C1 segment of cervical spinal cord (tissue), 14 donors: ENCODE measurements at places on chromosomes 1 and 21.

DNA sequence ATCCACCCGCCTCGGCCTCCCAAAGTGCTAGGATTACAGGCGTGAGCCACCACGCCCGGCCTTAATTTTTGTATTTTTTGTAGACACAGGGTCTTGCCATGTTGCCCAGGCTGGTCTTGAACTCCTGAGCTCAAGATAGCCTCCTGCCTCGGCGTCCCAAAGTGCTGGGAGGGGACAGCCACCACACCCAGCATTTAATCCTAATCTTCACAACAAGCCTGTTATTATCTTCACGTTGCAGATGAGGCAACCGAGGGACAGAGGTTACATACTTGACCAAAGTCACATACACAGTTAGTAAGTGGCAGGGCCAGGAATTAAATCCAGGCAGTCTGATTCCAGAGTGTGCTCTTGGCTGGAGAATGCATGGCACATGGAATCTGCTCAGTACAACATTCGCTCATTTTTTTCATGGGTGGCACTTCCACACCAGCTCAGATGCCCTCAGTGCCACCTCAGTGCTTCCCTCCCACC is 4.8 kb upstream of the GPR37L1 start:
- no peak for DNase-seq

- no peak for DNase-seq
These were observed 92.6 kb downstream of the NID1 start for GRCh38 chr1:235972311-235972689.

DNA sequence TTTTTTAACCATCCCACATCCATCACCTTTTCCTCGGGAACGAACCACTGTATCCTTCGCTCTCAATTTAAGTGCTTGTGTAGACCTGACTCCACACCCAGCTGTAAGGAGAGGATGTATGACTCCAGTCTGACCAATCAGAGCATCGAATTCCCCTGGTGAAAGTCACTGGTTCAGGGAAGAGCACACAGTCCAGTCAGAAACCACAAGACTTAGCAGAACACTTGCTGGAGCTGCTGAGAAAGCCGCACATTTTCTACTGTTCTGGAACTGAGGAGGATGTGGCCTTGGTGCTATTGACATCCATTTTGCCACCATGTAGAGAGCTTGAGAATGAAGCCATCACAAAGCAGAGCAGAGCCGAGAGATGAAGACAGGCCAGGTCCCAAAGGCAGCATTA is 59.9 kb upstream of the CNN3 start:
- no peak for DNase-seq

DNA sequence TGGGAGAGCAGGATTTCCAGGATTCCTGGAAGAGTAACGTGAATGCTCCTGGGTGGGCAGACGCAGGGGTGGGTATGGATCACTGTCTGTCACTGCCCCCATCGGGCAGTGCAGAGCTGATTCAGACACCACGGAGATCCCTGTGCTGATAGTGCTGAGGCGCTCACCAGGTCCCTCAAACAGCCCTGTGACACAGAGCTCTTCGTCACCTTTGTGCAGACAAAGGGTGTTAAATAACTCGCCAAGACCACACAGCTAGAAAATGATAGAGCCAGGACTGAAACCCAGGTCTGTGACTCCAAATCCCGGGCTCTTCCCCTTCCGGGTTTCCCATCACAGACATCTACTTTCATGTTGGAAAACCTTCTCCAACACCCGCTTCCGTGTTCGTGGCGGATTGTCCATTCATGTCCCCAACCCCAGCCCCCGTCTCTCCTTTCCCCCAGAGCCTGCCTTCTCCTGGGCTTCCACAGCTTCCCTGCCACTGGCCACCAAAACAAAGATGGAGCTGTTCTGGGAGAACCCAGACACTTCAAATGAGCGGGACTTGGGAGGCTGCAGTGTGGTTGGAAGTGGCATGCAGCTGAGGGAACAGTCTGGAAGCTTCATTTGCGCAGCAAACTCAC is 2.6 kb downstream of the EFHD2 start:
- no peak for DNase-seq

GRCh38 chr1:207990876-207991582 is 80.1 kb upstream of the CD34 start:
- no peak for DNase-seq

- DNase-seq, result no peak
These were observed 60.3 kb downstream of the XCL2 start for GRCh38 chr1:168483539-168483938.

DNA sequence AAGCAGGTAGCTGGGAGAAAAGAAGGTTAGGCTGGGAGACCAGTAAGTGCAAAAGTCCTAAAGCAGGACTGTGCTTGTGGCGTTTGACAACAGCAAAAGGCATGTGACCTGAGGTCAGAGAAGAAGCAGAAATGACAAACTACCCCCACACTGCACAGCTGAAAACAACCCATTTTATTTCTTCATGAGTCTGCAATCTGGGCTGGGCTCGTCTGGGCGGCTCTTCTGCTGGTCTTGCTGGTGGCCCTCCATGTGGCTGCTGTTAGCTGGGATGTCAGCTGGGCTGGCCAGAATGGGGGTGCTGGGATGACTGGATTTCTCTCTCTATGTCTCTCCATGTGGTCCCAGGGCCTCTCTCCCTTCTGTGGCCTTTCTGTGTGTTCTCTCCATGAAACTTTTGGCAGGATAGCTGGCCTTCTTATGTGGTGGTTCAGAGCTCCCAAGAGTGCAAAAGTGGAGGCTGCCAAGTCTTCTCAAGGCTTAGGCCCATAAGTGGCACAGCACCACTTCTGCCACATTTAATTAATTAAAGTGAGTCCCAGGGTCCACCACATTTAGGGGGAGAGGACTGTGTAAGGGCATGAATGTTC is 128.6 kb downstream of the RIPK4 start:
- DNase-seq, result no peak

DNA sequence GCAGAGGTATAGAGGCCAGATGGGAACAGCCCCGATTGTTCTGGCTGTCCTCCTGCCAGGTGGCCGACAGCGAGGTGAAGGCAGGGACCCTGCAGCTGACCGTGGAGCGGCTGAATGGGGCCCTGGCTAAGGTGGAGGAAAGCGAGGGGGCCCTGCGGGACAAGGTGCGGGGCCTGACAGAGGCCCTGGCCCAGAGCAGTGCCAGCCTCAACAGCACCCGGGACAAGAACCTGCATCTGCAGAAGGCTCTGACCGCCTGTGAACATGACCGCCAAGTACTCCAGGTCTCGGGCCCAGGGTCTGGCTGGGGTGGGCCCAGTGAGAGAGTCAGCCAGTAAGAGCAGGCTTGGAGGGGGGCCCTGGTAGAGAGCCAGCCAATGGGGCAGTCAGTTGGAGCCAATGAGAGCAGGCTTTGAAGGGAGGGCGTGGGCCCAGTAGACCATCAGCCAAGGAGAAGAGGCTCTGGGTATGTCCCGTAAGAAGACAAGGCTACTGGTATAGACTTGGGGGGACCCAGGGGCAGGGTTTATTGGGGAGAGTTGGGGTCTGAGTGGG is 11.3 kb downstream of the MFAP2 start:
- no peak for DNase-seq

DNA sequence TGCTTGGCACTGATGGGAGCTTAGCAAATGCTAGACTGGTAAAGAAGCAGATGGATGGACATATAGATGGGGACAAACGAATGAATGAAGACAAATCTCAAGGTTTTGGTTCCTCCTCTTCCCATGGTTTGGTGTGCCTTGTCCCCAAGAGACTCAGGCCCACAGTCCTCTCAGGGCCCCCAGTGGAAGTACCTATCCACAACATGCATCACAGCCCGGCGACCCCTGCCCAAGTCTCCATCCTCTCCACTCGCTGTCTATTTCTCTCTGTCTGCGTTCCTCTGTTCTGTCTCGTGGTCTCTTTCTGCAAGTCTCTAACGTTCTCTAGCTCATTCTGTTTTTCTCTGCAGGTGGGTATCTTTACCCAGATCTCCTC is 85.8 kb downstream of the GLIS1 start:
- DNase-seq, result no peak

DNA sequence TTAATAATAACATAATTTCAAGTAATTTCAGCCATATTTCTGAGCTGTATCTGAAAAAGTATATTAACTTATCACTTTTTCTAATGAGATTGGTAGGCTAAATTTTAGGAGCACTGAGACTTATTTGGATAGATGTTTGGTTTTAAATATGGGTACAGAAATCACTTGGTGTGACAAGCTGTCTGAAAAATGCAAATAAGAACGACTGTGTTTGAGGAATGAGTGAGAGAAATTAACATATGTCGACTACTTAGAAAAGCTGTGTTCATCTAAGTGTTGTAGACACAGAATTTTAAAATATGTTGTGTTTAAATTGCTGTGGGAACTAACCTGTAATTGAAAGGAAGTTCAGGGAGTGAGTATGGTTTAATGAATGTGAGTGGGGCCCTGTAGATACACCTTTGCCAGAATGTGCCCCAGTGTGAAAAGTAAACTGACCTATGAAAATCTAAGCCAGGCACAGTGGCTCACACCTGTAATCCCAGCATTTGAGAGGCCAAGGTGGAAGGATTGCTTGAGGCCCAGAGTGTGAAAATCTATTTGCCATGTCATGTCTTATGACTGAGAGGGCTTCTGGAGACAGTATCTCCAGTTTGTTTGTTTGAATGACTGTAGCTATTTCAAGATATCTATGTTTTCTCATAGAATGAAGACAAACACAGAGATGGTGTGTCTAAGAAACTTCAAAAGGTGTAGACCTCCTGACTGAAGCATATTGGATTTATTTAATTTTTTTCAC is 53.8 kb upstream of the LRRC8C start:
- DNase-seq, result no peak

DNA sequence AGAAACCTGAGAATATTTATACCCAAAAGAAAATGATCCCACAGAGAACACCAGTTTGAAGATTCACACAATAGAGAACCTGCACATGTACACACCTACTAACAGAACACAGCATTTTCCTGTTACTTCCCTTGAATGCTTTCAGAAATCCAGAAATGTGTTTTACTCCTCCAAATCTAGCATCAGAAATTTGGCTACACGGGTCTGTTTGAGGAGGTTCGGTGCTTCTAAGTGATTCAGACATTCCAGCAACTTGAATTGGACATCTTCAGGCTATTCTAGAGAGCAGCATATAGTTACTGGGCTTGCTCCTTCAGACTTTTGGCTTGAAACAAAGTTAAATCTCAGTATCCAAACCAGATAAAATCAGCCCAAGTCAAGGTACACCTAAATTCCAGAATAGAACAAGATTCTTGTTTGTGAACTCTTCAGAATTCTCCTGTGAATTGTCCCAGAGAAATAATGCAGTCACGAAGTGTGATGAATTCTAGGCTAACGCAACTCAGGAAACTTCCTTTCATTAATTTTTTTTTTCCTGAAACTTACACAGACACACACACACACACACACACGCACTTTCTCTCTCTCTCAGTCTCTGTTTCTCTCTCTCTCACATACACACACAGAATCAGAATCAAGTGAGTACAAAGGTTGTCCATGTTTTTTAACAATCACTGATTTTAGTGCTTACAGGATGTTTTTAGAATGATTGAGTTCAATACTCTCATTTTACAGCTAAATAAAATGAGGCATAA is 278.4 kb upstream of the SNX7 start:
- no peak for DNase-seq

- DNase-seq, result no peak
These were observed 252.6 kb upstream of the SPAG17 start for GRCh38 chr1:118437664-118438063.

GRCh38 chr1:47378147-47378546 is 37.9 kb upstream of the FOXE3 start:
- DNase-seq, result no peak
